ENCODE measurements at places on chromosomes 16 and 17.

DNA sequence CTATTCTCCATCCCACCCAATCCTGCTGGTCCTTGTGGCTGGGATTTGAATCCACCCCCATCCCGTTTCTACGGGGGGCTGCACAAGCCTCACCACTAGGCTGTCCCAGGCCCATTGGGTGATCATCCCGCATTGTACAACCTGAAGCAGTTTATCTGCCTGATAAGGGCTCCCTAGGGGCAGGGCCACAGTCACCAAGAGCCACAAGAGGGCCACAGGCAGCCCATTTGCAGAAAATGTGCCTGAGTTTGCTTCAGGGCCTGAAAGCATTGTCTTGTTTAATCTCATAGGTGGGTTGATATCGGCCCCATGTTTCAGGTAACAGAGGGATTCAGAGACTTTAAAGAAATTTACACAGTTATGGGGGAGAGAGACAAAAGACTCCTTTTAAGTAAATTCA, 245.0 kb downstream of the CPPED1 start:
- no peak for DNase-seq

DNA sequence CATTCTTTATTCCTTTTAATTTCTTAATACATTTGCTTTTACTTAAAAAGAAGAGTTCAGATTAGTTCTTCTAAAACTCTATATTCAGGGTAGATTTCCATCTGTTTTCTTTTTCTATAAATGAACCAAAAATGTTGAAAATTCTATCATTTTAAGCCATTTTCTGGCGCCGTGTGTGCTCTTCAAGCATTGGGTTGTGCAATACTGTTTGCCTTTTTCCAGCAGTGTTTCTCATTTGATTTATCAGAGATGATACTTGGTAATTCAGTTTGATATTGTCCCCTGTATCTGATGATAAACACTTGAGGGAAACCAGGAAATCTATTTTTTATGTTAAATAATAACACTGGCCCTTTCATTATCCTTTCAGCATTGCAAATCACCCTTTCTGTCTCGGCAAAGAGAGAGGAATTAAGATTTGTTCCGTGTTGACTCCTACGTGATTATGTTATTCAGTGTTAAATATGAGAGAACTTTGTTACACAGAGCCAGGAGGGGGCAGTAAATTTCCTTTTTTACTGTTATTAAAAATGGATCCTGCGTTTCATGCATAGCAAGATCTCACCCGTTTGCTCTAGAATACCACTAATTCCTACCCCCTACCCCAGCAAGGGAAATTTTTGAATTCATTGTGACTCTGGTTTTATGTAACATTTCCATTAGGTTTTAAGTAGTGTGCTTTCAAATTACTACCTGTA, 606.9 kb upstream of the RBFOX1 start:
- DNase-seq: no peak

GRCh38 chr16:78258375-78259065, 159.1 kb downstream of the WWOX start:
- DNase-seq: no peak

DNA sequence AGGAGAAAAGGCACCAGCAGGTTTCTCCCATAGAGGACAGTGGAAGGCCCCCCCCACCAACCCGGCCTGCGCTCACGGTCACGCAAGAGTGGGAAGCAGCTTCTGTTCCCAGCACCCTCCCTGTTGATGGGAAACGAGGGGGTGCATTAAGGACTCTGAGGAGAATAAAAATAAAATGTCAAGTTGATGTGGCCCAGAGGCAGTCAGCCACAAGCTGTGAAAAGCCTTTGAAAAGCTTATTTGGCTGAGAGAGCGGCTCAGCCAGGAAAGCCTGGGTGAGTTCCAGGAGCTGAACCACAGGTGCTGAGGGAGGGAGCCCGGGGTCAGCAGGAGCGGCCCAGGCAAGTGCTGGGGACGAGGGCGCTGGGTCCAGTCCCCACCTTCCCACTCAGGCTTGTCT, 26.9 kb upstream of the SPATA32 start:
- DNase-seq: no peak

DNA sequence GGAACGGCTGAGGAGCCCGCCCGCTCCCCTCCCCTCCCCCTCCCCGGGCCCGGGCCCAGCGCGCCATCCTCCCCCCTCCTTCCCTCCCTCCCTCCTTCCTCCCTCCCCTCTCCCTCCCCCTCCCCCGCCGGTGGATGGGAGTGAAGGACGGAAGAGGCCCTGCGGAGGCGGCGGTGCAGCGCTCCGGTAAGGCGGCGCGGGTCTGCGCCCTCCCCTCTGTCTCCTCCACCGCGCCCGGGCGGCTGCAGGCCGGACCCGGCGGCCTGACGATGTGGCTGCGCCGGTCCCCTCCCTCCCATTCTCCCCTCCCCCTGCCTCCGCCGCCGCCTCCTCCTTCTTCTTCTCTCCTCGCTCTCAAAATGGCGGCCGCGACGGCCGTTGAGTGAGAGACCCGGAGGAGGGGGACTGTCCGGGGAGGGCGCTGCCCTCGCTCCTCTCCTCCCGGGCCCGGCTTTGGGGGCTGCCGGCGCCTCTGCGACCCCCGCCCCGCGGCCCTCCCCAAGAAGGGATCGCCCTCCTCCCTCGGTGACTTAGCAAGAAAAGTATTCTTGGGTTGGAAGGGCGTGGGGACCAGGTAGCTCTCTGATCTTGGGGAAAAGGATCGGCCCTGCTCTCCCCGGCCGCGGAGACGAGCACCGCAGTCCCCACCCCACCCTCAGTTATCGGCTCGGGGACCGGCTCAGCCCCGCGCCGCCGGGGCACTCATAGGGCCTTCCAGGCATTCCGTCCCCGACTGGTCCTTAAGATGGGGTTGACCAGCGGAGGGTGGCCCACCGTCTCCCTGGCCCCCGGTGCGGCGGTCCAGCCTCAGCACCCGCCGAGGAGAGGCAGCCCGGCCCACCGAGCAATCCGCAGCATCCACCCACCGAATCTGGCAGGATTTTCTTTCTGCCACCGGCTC, 617 bp downstream of the PAFAH1B1 start:
- peak; percentile 80 for DNase-seq

GRCh38 chr17:41639492-41640473, 15.4 kb upstream of the KRT17 start:
- no peak for DNase-seq
